HEK293T (cell line): ENCODE measurements at places on chromosomes 1 and 21.
A peak's percentile ranks its signal among the peaks of the same experiment; 100 is the strongest.

GRCh38 chr1:84995484-84996334 is 1.2 kb downstream of the MCOLN2 start:
- no peak for DNase-seq

- DNase-seq, result no peak
Measured at GRCh38 chr1:233016798-233017197, 66.4 kb downstream of the NTPCR start.

- DNase-seq, result no peak
Measured at GRCh38 chr1:193019442-193020026, 39.6 kb downstream of the UCHL5 start.

DNA sequence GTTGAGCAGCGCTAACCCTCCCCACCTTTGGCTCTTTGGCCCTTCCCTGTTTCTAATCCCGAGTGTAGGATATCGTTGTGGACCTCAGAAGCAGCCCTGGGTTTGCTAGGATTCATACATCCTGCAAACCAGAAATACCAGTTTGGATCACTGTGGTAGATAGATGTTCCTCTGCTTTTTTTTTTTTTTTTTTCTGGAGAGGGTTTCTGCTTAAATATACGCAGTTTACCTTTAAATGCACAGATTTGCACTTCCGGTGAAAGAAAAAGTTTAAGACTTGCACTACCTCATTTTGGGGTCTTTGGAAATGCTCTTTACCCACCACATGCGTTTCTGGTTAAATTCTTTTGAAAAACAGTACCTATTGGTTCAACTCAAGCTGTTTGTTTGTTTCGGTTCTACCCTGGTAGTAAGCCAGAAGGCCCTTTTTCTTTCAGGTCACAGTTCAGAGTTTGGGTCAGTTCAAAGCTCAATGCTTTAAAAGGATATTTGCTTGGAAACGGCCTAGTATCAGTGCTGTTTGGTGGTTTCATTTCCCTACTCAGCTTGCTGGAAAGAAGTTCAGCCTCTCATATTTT is 908 bp downstream of the DDI2 start:
- DNase-seq, result no peak

DNA sequence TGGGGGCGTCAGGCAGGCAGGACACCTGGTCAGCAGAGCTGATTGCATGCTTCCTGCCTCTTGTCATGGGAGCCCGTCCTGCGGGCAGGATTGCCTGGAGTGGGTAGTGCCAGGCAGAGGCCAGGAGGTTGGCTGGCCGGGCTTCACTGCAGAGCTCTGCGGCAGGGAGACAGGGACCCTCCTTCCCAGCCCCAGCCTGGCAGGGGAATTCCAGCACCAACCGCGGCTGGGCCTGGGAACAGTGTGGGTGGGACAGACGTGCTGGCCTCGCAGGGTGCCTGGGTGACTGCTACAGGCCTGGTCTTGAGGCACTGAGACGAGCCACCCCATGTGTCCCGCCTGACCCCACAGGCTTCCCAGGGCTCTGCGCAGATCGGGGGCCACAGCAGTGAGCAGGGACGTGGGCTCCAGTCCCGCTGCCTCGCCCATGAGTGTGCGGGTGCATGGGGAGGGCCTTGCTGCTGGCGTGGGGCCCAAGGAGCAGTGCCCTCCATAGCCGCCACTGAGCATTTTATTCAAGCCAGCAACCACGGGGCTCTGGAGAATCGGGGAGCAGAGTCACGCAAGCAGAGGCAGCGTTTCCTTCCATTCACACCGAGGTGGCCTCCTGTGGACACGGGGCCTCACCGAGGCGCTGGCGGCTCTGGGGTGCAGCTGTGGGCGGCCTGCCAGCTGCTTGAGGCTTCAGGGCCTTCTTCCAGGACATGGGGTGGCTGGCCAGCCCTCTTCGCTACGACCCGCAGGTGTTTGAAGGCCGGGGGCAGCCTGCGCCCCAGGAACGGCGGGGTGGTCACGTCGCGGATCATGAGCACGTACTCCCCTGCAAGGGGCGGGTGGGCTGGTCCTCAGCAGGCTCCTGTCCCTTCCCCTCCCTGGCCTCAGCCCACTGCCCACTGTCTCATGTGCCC is 70.3 kb downstream of the MORN1 start:
- no peak for DNase-seq

- no peak for DNase-seq
Measured at GRCh38 chr21:40832316-40832715, 14.6 kb downstream of the DSCAM start.

- no peak for DNase-seq
Measured at GRCh38 chr21:25002676-25003075, 604.6 kb downstream of the MRPL39 start.

GRCh38 chr1:43329995-43330751 is 7.4 kb upstream of the MPL start:
- DNase-seq, result no peak

DNA sequence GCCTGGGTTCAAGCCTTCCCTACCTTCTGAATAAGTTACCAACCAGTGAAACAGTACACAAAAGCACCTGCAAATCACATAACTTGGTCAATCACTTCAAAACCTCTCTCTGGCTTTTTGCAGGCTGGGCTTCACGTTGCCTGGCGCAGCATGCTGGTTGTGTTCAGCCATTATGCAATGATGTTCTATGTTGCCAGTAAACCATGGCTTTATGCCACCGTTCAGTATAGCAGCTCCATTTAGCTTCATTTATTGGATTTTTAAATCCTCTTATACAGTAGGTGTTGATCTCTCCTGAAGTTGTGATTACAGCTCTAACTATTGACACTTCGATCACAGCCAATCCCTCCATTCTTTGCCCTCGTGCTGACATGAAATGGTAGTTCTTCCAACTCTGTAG is 233.6 kb upstream of the PTBP2 start:
- DNase-seq, result no peak

- DNase-seq, result no peak
Measured at GRCh38 chr1:85449356-85449755, 15.6 kb downstream of the DDAH1 start.

- DNase-seq, result no peak
Measured at GRCh38 chr21:14736162-14736561, 190.0 kb upstream of the SAMSN1 start.

DNA sequence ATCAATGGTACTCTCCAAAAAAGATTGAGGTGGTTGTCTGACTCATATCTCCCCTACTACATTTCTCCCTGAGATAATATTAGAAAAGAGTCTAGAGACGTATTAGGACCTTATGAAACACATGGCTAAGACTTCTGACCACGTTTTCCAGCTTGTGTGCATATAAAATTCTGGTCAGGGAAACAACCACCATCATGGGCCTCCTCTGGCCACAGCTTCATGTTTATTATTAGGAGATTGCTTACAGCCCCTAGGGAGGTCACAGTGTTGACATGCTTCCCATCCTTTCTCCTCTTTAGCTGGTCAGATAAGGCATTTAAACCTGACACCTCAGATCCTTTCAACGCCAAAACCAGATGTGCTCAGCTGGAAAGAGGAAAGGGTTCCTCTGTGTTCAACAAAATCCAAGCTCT is 620.2 kb downstream of the PLPP3 start:
- no peak for DNase-seq

DNA sequence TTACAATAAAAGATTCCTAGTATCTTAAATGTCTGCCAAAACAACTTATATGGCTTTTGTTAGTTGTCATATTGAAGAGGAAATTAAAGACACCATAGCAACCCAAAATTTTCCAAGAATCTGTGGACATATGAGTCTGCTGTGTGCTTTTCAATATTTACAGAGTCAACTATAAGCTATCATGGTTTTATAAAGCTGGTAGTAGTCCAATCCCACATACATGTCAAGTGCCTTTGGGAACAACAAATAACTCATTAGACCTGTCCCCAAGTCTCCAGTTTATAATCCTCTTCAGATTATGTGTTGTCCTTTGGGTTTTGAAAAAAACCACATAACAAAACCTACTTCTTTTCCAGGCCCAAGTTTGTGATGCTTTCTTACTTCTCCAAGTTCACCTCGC is 293.8 kb upstream of the USP25 start:
- DNase-seq, result no peak

DNA sequence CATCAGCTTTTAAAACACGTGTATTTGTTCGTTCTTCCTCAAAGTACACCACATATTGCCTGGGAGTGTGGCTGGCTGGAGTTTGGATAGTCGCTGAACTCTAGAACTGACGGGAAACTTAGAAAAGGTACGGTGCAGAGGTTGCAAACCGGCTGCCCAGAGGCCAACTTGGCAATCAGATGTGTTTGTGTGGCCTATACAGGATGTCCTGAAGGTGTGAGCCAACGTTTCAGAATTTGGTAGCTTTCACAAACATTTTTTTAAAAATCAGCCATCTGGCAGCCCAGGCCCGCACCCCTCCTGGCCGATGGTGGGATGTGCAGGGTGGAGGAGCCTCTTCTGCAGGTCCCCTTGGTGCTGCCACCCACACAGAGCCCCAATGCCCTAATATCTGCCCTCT is 73.6 kb upstream of the SLC25A33 start:
- DNase-seq, result no peak

DNA sequence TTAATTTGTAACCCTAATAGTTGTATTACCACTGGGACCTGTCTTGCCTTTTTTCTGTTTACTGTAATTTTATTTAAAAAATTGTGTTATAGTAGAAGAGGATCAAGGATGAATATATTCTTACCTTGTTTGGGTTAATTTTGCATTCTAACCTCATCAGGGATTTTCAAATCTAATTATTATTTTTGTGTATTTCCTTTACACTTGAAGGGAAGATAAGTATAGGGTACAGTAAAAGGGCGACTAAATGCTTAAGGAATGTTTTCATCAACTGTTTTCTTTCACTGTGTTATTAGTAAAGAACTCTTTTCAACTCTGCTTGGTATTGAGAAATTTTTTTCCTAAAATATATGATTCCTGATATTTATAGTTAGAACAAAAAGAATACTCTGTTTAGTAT is 33.3 kb downstream of the OSBPL9 start:
- no peak for DNase-seq

DNA sequence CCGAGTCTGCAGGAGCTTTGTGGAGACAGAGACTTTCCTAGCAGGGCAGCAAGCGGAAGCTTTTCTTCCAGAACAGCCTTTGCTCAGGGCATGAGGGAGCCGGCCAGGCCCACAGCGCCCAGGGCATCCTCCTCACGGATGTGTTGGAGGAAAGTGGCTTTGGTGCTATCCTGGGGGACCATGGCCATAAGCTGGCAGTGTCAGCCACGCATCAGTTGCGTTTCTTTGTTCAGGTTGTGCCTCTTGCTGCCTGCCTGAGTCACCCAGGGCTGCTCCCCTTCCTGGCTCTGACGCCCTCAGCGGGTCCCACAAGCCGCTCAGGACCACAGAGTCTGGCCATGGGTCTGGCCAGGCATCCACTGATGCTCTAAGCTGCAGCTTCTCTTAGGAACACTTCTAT is 39.6 kb upstream of the PRSS38 start:
- DNase-seq, result no peak

DNA sequence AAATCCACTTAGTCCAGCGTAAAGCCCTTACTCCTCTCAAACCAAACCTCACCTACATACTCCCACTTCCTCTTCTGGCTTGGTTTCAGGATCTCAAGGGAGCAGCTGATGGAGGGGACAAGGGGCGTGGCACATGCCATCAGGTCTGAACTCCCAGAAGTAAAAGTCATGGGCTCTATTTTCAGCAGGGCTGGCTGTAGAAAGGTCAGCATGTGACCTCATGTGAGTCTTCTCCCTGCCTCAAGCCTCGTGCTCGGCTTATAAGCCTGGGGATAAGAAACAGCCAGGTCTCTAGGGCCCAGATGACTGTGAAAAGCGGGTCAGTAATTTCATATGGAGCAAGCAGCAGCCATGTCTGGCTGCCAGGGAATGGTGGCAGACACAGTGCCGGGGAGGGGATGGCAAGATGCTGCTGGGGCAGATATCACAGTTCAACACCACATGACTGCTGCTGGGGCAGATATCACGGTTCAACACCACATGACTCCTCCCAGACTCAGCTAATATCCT is 227.9 kb downstream of the KCNH1 start:
- no peak for DNase-seq

DNA sequence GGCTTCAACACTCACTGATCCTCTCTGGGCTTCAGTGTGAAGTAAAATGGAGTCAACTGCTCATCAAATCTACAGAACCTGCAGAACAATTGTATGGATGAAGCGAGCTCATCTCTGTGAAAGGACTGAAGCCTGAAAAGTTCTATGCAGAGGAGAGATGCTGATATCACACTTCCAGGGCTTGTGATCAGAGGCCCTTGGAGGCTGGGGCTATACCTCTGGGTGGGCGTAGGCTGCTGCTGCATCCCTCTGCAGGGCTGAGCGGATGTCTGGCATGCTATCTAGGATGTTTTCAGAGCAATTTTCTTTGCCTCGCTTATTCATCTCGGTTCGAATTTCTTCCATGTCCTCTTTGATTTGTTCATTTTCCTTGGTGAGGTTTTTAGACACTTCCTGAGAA is 17.6 kb downstream of the OLFML2B start:
- no peak for DNase-seq

GRCh38 chr1:182786223-182786994 is 3.2 kb upstream of the NPL start:
- peak; percentile 75 for DNase-seq

DNA sequence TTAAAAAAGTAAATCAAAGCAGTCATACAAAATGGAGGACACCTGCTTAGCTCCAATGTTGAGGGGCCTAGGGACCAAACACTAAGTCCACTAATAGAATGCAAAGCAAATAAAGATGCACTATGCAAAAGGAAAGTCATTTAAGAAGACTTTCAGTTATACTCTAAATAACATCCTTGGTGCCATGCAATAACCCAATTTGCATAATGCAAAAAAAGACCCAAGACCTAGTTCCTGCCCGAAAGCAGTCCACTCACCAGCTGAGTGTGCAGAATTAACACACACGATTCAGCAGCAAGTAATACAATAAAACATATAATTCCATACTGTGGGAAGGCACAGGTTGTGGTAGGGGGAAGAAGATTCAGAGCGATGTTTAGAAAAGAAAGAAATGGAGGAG is 101.8 kb downstream of the TGFBR3 start:
- no peak for DNase-seq

- DNase-seq, result no peak
Measured at GRCh38 chr1:242205622-242206489, 207.0 kb upstream of the MAP1LC3C start.

DNA sequence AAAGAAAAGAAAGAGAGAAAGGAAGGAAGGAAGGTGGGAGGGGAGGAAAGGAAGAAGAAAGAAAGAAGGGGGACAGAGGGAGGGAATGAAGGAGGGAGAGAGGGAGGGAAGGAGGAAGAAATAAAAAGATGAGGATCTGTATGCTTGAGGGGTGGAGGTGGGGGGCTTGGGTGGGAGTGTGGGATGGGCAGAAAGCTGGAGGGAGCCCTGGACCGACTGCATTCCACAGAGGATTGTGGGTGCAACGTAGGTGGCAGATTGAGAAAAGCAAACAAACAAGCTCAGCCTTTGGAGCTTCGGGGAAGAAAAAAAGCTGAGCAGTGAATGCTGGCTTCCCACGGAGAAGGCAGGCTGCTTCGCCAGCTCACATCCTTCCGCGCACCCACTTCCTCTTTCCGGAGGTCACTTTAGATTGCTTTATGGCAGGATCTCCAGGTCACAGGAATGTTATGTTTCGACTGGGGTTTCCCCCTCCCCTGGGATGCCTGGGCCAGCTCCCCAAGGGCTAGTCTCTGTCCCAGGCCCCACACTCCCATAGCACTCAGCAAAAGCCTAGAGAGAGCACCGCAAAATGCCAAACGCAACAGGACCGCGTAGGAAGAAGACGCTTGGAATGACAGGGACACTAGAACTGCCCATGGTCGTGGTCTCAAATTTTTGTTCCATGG is 20.7 kb upstream of the LGALS8 start:
- peak; percentile 60 for DNase-seq

- no peak for DNase-seq
Measured at GRCh38 chr1:197321811-197322210, 53.8 kb downstream of the CRB1 start.
